Astrocyte (in vitro differentiated cells and primary cell): ENCODE measurements at places on chromosomes 16 and 17.

DNA sequence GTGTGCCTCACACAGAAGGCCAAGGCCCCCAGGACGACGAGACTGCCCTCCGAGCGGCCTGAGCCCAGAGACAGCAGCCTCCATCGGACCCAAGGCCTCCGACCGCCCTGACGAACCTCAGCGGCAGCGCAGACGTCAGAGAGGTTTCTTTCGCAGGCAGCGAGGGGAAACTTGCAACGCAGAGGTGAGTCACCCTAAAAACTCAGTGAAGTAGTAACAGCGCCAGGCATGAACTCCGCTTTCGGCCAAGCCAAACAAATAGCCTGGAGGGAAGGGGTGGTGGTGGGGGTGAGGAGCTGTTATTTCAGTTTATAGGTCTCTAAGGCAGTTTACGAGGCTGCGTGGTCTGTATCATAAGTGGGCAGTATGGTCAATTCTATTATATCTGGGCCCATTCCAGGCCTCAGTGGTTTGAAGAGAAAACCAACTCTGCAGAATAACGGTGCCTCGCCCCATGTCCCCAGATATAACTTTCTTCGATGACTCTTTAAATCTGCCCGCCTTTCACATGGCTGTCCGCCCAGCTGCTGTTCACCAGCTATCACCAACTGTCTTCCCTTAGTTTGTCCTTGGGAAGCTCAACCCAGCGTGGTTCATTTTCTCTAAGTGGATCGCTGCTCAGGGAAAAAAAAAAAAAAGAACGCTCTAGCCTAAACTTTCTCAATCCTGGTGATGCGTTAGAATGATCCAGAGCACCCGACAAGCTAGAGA is 43.5 kb upstream of the FOXF1 start:
- peak; percentile 94 for DNase-seq

DNA sequence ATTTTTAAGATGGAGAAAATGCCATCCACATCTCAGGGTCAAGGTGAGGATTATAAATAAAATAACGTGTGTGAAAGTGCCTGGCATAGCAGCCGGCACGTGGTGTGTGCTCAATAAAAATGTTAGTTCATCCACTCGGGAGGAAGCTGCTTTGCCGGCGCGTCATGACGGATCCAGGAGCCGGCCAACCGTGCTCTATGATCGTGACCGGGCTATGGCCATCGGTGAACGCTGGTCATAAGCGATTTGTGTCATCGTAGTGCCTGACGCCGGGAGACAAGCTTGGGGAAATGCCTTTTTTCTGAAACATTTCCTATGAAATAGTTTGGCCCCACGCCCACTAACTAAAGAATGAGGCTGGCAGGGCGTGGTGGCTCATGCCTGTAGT is 74.0 kb downstream of the CMC2 start:
- DNase-seq, result peak; percentile 91

DNA sequence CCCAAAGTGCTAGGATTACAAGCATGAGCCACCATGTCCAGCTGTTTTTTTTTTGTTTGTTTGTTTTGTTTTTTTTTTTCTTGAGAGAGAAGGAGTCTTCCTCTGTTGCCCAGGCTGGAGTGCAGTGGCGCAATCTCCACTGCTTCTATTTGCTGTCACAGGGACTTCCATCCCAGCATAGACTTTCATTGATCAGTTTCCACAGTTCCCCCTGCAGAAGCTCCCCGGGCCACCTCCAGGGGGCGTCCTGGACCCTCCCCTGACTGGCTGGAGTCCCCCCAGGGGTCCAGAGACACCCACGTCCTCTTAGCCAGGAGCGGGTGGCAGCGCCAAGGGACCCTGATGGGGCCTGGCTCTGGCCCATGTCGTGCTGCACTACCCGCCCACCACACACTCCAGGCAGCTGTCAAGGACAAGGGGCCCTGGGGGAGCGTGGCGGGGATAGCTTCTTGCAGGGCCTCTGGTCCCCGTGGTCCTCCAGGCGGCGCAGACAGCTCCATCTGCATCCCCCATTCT is 3.1 kb upstream of the NPW start:
- DNase-seq, result no peak

GRCh38 chr17:4326608-4327007 is 39.9 kb downstream of the UBE2G1 start:
- DNase-seq, result no peak

- DNase-seq, result no peak
Measured at GRCh38 chr16:845351-845745, 44.8 kb upstream of the GNG13 start.

- no peak for DNase-seq
Measured at GRCh38 chr16:1821861-1822611, 4.6 kb downstream of the HAGH start.

- DNase-seq, result no peak
Measured at GRCh38 chr17:8599351-8600011, 31.0 kb downstream of the MYH10 start.

- DNase-seq, result no peak
Measured at GRCh38 chr17:8832711-8833352, 33.7 kb upstream of the MFSD6L start.

DNA sequence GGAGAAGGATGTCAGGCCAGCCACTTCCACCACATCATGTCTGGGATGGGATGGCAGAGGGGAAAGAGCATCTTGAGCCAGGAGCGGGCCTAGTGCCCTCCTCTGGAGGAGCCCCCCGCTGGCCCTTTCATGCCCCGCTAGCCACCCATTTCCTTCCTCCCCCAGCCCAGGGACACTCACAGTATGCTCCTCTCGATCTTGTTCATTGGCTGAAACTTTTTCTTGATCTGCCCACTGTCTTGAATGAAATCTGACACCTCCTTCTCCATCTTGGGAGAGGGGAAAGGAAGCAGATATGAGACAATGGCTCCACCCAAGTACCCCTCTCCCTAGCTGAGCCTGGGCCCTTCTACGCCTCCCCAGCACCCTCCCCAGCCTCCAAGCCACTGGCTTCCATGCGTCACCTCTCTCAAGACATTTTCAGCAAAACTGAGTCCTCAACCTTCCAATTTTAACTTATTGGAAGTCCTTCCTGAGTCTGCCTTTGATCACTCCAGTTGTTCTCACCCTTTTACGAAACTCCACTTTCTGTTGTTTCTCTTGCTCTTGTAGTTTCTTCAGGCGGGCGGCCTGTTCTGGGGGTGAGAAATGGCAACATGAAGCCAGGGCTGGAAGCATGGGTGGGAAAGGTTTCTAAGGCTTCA is 7.2 kb downstream of the SPAG7 start:
- no peak for DNase-seq

- DNase-seq, result no peak
Measured at GRCh38 chr17:3843935-3844516, 2.0 kb downstream of the NCBP3 start.

- peak; percentile 98 for DNase-seq
Measured at GRCh38 chr17:71412803-71413202, 708.0 kb upstream of the SOX9 start.

- no peak for DNase-seq
Measured at GRCh38 chr17:34379868-34380267, 16.8 kb upstream of the CCL1 start.

GRCh38 chr16:58243528-58244004 is 45.7 kb upstream of the CSNK2A2 start:
- DNase-seq, result no peak

DNA sequence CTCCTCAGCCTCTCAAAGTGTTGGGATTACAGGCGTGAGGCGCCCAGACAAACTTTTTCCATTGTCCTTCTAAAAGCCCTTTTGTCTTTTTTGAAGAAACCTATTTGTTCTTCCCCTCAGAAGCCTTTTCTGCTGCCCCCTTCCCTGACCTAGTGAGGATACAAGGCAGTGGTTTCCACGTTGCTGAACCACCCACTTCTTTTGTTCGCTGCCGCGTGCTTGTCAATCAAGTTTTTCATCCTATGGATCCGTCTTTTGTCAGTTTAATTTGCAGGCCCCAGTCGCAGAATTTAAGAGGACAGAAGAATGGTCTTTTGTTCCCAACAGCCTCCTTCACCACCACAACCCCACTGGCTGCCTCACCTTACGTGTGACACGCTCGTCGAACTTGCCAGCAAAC is 20.2 kb upstream of the GNG13 start:
- DNase-seq, result no peak

DNA sequence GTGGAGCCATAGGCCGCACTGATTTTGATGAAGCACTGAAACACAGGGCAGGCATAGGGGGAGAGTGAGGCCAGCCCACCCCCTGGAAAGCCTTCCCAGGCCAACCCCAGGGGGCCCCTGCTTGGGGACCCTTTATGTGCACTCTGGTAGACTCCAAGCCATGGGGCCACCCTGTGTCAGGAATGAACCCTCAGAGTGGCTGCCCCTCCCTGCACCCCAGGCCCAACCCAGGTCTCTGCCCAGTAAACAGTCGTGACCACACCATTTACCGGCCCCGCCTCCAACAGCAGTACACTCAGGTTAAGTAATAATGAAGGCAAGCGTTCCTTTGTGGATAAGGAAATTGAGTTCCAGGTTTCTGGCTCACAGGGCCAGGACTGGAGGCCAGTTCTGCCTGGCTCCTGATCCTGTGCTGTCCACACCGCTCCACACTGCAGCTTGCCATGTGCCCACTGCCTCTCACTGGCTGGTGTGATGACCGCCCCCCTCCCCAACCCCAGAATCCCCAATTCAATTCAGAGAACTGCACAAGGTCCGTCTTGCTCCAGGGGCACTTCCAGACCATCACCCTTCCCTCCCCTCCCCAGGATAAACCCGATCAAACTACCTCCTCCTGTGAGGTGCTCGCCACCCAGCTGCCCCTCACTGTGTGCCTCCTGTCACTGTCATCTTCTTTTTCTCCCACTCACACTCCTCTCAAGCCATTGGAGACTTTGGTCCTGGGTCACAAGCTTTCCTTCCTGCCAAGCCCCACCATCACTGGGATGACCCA is 13.6 kb downstream of the PIMREG start:
- no peak for DNase-seq

GRCh38 chr17:10316801-10317542 is 55.8 kb downstream of the MYH13 start:
- DNase-seq, result no peak

DNA sequence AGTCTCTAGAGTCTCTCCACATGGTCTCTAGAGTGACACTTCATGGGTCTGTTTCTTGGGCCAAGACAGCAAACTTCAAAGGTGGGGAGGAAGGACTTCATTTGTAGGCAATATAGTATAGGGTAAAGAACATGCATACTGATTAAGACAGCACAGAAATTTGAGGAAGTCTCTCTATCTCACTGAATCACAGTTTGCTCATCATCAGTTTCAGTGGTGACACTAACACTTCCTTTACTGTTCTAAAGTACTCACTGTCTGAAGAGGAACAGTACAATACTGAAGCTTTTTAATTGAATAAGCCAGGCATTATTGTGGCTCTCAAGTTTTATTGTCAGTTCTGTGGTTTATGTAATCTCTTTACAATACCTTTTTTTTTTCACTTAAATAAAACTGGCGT is 656.4 kb upstream of the CDH8 start:
- no peak for DNase-seq

GRCh38 chr16:6193718-6194117 is 1096.1 kb upstream of the EEF2KMT start:
- DNase-seq, result peak; percentile 14

GRCh38 chr16:50567651-50568050 is 19.5 kb downstream of the NKD1 start:
- DNase-seq, result no peak

- DNase-seq, result no peak
Measured at GRCh38 chr16:69754143-69754468, 620 bp downstream of the NOB1 start.

GRCh38 chr16:55041540-55042234 is 111.0 kb downstream of the IRX5 start:
- no peak for DNase-seq

DNA sequence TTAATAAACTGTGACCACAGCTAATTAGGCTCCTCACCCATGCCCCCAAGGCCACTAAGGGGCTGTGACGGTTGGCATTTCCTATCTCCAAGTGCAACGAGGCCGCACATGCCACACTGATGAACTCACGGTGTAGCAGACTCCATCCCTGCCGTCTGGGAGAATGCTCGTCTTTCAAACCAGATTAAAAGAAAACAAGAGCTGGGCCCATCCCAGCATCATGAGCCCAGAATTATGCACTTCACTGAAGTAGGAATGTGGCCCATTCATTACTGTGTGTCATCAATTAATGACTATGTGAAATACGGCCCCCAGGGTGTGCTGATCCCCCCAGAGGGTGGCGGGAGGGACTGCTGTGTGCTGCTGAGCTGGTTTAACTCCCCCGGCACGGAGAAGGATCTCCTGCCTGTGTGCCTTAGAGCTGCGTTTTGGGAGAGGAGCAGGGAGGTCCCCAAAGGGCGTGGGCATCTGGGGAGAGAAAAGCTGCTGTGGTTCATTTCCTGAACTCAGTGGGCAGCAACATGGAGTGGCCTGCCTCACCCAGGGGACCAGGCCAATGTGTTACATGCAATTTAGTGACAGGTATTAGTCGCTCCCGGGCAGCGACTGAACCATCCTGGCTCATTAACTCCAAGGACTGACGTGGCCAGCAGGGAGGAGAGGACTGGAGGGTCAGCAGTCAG is 194.5 kb downstream of the FOXL1 start:
- peak; percentile 95 for DNase-seq

GRCh38 chr17:12362853-12363455 is 302.7 kb upstream of the MYOCD start:
- no peak for DNase-seq

DNA sequence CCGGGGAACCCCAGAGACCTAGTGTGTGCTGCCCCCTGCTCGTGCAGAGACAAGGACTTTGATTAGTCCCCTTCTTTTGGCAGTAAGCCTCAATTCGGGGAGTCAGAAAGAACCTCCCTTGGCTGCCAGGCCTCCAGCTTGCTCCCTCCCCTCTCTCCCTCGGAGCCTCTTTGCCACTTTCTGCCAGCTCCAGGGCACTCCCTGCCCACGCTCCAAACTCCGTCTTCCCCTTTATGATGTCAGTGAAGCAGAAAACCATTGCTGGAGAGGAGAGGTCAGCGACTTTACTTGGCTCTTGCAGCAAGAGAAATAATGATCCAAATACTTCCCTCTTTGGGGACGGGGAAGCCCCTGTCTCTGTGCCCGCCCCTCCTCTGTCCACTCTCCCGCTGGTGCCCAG is 28.1 kb downstream of the TTYH2 start:
- DNase-seq, result no peak

GRCh38 chr17:62674841-62675240 is 47.4 kb downstream of the MRC2 start:
- no peak for DNase-seq

GRCh38 chr17:40422990-40423633 is 5.4 kb upstream of the TOP2A start:
- DNase-seq, result no peak

- peak; percentile 66 for DNase-seq
Measured at GRCh38 chr16:51429041-51429440, 278.0 kb upstream of the SALL1 start.

- no peak for DNase-seq
Measured at GRCh38 chr16:543301-544164, 16.0 kb downstream of the CAPN15 start.

- DNase-seq, result no peak
Measured at GRCh38 chr16:49850558-49851467, 5.1 kb downstream of the ZNF423 start.
